ENCODE measurements at places on chromosomes 13 and 19. TPM values are rescaled to one million over a fixed set of nuclear protein-coding genes. Genes with fewer than 3 reads are reported as not detected.

Gene RXFP2
- 0.69 TPM for polyA plus RNA-seq

Gene PPP1R15A
- 745 TPM for polyA plus RNA-seq

Gene SIGLEC9
- polyA plus RNA-seq = 87.5 TPM

Gene CRX
- not detected for polyA plus RNA-seq

Gene CEBPA
- polyA plus RNA-seq = 161 TPM

Gene ZNF420
- polyA plus RNA-seq = 2.5 TPM

Gene OR7C1
- polyA plus RNA-seq = 0.15 TPM
